GM23248 (cell line): ENCODE measurements at places on chromosomes 5 and 9. TPM values are rescaled to one million over a fixed set of nuclear protein-coding genes. Genes with fewer than 3 reads are reported as not detected.

GRCh38 chr5:137611794-137612435, 112.8 kb upstream of the SPOCK1 start:
- H3K4me1 ChIP-seq = peaks cover 22% of the 10 kb centered on the region
- H3K27me3 ChIP-seq = no peaks in the 10 kb centered on the region
- no peak overlapping the region for H3K4me3 ChIP-seq
- no peak overlapping the region for H3K27ac ChIP-seq

- H3K4me1 ChIP-seq = no peaks in the 10 kb centered on the region
- DNase-seq = no peak
These were observed 32.7 kb upstream of the GABRP start for GRCh38 chr5:170750791-170751190.

The MARVELD2 gene
- polyA plus RNA-seq = 1.7 and 2.1 TPM in 2 replicates

The RABEPK gene
- 37.7 and 38.9 TPM in 2 replicates for polyA plus RNA-seq

The SREK1 gene
- polyA plus RNA-seq = 37.0 and 45.5 TPM in 2 replicates
